ENCODE measurements at places on chromosomes 12 and 14. TPM values are rescaled to one million over a fixed set of nuclear protein-coding genes. Genes with fewer than 3 reads are reported as not detected.

Gene MMP17
- 0.65 TPM for polyA plus RNA-seq

Gene GLI1
- polyA plus RNA-seq, result 23.9 TPM

Gene TRHDE
- polyA plus RNA-seq, result 26.8 TPM

Gene LIMA1
- polyA plus RNA-seq, result 93.6 TPM

Gene MMP14
- polyA plus RNA-seq, result 125 TPM

Gene TPPP2
- 2.7 TPM for polyA plus RNA-seq

Gene BICDL1
- polyA plus RNA-seq, result 37.8 TPM

Gene GMFB
- polyA plus RNA-seq, result 109 TPM

Gene BEGAIN
- polyA plus RNA-seq, result 2.2 TPM

Gene CEBPE
- 0.08 TPM for polyA plus RNA-seq
